Stimulated activated CD8-positive, alpha-beta memory T cell treated with anti-CD3 and anti-CD28 coated beads, Interleukin-2, amount 100 ng/mL, for 1 hour (primary cell): ENCODE measurements at places on chromosomes 2 and 18.

DNA sequence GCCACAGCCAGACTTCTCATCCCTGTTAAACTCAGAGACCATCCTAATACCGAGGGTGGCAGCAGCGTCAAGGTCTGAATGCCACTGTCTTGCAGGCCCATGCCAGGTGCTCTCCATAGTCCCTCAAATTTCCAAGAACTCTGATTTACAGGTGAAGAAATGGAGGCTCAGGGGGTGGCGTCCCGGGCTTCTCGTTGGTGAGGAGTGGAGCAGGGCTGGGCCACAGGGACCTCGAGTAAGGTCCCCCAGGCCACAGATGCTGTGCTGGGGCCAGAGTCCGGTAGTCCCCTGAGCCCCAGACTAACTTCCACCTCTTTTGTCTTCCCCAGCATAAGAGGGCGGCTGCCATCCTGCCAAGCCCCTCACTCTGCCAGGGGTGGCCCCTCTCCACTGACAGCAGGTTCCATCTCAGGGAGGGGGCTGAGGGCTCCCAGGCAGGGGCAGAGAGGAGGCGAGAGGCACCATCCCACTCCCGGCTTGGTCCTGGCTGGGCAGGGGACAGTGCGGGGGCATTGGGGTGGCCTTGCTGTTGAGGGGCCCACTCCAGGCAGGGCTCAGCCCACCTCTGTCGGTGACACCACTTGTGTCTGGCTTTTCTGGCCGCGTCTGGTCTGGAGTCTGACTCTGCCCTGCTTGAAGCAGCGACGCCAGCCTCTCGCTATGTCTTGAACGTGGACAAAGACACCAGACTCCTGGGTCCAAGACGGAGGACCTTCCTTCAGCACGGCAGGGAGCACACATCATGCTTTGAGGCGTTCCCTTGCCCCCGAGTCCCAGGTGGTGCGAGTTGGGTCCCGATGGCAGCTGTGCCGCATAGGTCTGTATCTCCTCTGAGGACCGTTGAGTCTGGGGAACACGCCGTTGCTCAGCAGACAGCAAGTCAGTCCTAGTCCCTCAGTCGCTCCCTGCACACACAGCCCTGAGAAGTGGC is 15.9 kb upstream of the KLHL30 start:
- DNase-seq: no peak

GRCh38 chr2:101307950-101308431 is 510 bp downstream of the RNF149 start:
- no peak for DNase-seq

DNA sequence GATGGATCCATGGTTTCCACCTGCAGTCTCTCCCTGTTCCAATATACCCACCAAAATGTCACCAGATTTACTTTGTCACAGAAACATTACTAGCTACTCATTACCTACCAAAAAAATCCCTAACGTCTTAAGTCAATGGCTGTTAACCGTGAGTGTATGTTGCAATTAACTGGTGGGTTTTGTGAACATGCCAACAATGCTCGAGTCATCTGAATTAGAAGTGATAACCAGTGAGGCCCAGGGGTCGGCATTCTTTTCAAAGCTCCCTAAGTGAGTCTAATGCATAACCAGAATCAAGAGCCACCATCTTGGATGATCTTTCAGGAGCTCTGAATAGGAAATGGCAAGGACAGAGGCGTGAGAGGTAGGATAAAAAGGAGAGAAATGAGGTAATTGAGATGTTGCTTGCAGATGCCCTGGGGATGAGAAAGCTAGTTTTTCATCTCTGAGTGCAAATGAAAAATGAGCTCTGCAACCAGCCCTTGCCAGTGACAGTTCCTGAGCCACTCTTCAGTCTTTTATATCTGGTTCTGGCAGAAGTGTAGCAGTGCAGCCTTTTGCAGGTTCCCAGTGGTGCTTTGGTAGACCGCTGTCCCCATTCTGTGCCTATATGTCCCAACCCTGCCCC is 130.0 kb upstream of the RND3 start:
- no peak for DNase-seq

DNA sequence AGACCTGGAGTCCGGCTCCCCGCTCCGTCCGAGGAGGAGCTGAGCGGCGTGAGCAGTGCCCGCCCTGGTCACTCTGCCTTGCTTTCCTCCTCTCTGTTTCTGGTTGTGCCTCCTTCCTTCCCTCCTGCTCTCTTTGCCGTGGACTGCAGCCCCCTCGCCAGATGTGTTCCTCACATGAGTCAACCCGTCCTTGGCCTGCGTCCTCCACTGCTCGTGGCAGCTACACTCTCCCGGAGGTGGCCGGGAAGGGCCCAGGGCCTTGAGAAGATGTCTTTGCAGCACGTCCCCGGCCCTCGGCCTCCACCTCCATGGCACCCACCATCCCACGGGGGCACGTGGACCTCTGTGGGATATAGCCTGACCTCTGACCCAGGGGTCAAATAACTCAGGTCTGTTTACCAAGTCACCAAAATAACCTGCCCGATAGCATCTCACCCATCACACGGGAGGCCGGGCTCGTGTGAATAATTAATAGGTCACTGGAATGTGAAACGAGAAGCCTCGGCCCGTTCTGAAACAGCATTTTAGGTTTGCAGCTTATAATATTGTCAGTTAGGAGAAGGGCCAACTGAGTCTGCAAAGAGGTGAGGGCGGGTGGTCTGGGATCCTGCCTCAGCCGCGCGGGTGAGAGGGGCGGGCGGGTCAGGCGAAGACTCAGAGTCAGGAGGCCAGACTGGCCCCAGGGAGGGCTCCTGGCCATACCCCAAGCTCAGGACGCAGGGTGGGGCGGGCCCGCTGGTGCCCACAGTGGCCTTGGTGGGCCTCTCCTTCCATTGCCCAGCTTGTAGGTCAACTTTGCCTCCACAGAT is 42.6 kb downstream of the NFATC1 start:
- DNase-seq: no peak

- no peak for DNase-seq
Measured at GRCh38 chr2:143899987-143900386, 619.9 kb downstream of the ZEB2 start.

- DNase-seq: no peak
Measured at GRCh38 chr2:227799202-227799601, 14.4 kb upstream of the CCL20 start.

DNA sequence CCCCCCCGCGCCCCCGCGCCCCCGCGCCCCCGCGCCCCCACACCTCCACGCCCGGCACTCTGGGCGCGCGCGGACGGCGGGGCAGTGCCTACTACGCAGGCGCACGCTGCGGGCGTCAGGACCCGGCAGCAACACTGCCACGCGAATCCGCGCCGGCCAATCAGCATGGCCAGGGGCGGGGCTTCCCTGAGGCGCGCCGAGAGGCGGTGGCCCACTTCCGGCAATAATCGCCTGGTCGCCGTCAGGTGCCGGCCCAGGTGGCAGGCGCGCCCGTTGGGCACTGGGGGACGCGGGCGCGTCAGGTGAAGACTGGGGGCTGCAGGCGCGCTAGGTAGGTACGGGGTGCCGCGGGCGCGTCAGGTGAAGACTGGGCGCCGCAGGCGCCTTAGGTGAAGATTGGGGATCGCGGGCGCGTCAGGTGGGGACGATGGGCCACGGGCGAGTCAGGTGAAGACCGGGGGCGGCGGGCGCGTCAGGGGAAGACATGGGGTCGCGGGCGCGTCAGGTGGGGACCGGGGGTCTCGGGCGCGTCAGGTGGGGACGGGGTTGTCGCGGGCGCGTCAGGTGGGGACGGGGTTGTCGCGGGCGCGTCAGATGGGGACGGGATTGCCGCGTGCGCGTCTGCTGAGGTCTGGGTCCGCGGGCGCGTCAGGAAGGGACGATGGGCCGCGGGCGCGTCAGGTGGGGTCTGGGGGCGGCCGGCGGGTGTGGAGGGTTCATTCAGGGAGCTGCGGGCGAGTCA is 219.1 kb downstream of the RTP5 start:
- peak; percentile 86 for DNase-seq

DNA sequence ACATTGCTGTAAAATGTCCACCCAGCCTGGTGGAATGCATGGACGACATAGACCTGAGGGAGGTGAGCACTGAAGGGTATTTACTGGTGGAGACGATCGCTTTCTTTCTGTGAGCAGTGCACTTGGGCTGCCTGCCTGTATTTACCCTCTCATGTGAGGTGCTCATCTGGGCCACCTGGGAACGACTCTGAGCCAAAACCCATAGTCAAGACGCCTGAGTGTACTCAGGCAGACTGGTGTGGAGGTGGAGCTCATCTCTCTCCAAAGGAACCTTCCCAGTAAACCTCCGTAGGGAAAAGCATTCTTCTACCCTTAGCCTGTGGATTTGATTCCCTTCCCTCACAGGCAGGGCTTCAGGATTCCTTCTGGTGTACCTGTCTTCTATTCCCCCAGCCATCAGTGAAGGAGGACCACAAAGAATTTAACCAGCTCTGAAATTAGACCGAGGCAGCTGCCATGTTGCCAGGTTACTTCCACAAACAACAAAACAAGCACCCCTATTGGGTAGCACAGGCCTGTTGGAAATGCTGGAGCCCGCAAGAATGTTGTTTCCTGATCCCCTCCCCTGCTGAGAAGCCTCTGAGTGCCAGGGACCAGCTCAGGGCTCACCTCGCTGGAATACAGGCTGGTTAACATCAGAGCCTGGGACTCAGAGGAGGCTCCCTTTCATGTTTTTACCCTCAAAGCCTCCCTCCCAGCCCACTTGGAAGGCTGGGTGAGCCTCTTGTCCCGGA is 47.5 kb upstream of the TXNDC2 start:
- no peak for DNase-seq

DNA sequence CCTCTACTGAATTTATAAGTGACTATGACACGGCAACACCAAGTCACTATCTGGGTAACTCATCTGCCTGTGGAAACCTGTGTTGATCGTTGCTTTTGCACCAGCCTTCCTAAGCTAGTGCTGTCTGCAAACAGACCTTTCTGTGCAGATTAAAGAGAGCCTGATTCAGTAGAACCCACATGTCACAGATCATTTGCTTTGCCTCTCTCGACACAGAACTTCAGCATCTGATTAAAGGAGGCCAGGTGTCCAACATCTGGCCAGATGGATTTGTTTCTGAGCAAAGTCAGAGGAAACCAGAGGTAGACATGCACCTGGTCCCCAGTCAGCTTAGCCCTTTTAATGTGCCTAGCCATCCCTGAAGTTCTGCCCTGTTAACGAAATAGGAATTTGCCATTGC is 15.0 kb upstream of the TTR start:
- no peak for DNase-seq

DNA sequence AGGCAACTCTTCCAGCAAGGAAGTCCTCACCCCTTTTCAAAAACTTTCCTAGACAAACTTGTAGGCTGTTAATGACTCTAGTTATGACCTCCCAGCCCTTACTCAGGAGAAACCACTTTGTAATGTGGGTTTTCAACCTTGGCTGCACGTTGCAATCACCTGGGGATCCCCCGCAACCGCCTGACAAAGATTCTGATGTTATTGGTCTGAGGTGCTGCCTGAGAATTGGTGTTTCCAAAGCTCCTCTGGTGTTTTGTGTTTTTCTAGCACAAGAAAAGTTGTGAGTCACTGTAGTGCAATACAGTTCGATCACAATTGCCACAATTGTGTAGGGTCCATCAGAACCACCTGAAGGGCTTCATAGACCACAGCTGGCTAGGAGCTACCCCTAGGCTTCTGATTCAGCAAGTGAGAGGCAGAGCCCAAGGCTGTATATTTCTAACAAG is 121.6 kb downstream of the SP100 start:
- DNase-seq: no peak

GRCh38 chr18:37135177-37135576 is 306.2 kb downstream of the KIAA1328 start:
- DNase-seq: no peak

- DNase-seq: no peak
Measured at GRCh38 chr2:60794271-60794863, 38.3 kb downstream of the PAPOLG start.

DNA sequence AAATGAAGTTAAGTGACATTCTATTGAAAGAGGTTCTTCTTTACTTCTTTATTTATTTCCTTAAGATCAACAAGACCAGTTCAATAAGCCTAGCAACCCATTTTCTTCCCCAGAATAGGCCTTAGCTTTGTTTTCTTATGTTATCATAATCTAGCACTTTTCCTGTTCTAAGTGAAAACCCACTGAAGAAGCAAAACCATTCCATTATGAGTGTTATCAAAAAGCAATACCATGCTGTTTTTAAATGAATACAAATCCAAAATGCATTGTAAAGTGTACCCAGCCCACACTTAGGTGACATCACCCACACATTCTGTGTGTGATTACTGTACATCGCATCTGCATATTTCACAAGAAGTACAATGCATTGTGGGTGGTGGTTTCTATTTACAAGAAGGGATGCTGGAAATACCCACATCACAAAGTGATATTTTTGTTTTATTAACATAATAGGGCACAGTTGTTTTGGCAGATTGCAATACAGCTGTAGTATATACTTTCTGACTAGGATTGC is 679.5 kb downstream of the KCNJ3 start:
- DNase-seq: no peak

DNA sequence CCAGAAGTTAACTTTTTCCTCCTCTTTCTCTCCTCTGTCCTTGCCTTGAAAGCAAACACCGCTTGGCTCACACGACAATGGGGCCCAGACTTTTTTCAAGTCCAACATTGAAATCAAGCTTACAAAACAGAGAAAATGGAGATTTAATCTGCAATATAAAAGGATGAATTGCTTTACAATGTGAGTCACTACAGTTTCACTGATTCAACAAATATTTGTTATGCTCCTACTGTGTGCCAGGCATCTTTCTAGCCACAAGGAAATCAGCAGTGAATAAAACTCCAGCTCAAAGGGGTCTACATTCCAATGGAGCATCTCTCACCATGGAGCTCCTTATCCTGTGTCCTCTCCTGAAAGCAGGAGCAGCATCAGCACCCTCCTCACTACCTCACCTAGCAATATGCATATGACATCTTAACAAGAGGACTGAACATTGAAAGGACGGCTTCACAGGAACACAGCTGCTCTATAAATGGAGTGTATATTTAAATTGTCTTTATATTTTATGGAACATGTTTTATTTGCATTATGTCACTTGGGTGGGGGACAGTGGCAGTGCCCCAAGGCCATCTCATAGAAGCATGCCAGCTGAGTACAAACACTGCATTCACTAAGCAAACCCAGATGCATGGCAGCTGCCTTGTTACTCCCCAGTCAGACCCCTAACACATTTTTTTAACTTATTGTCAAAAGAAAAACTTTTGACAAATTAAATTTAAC is 39.5 kb downstream of the PKDCC start:
- no peak for DNase-seq

DNA sequence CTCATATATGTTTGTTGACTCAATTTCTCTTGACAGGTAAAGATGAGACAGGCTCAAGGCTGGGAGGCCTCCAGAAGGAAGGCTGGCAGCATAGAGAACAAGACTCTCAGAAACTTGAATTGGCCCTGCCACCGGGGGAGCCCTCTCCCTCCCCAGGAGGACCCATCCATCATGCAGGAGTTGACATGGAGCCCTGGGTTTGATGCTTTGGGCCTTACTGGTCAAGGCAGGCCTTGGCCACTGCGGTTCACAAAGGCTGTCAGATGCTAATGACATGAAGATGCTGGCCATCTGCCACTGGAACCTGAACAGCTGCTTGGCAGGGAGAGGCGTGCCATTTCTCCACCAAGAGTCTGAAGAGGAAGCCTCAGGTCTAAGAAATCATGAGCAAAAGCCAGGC is 193.6 kb downstream of the MTCL1 start:
- no peak for DNase-seq
